ENCODE measurements at places on chromosomes 13 and 19. TPM values are rescaled to one million over a fixed set of nuclear protein-coding genes. Genes with fewer than 3 reads are reported as not detected.

GRCh38 chr19:36009220-36009619 is 607 bp upstream of the SYNE4 start:
- H3K36me3 ChIP-seq = no peaks in the 10 kb centered on the region
- no peaks in the 10 kb centered on the region for H3K4me1 ChIP-seq
- H3K4me3 ChIP-seq = peak overlapping the region; percentile 51
- DNase-seq = peak; percentile 72
- no peaks in the 10 kb centered on the region for H3K27me3 ChIP-seq

GRCh38 chr13:21133077-21133476 is 43.3 kb downstream of the SKA3 start:
- no peak overlapping the region for H3K4me3 ChIP-seq
- H3K36me3 ChIP-seq = no peaks in the 10 kb centered on the region
- H3K4me1 ChIP-seq = no peaks in the 10 kb centered on the region
- H3K27me3 ChIP-seq = no peaks in the 10 kb centered on the region

- H3K4me3 ChIP-seq = no peak overlapping the region
- H3K4me1 ChIP-seq = no peaks in the 10 kb centered on the region
- H3K27ac ChIP-seq = no peak overlapping the region
- peak; percentile 50 for DNase-seq
Measured at GRCh38 chr13:94674609-94675348, 37.6 kb downstream of the SOX21 start.

DNA sequence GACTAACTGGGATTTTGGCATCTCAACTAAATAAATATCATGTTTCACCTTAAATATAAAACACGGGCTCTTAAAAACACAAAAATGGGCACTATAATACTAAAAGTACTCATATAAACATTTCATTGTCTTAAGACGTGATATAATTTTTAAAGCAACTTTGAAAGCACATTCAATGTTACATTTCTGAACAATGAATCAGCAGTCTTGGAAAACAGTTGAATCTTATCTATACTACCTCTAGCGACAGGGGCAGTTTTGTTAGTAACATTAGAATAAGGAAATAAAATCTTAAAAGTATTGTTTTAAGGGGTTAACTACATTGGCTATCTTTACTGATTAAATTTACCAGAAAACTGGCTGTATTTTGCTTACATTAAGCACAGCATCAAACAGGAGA is 156.9 kb downstream of the UGGT2 start:
- H3K36me3 ChIP-seq = no peaks in the 10 kb centered on the region
- H3K4me1 ChIP-seq = no peaks in the 10 kb centered on the region
- H3K27me3 ChIP-seq = no peaks in the 10 kb centered on the region
- DNase-seq = no peak
- H3K27ac ChIP-seq = no peak overlapping the region

- H3K4me3 ChIP-seq = no peak overlapping the region
- no peak for DNase-seq
- H3K36me3 ChIP-seq = no peaks in the 10 kb centered on the region
- no peak overlapping the region for H3K27ac ChIP-seq
- H3K4me1 ChIP-seq = no peaks in the 10 kb centered on the region
Measured at GRCh38 chr13:25633093-25633492, 261.3 kb downstream of the ATP8A2 start.

DNA sequence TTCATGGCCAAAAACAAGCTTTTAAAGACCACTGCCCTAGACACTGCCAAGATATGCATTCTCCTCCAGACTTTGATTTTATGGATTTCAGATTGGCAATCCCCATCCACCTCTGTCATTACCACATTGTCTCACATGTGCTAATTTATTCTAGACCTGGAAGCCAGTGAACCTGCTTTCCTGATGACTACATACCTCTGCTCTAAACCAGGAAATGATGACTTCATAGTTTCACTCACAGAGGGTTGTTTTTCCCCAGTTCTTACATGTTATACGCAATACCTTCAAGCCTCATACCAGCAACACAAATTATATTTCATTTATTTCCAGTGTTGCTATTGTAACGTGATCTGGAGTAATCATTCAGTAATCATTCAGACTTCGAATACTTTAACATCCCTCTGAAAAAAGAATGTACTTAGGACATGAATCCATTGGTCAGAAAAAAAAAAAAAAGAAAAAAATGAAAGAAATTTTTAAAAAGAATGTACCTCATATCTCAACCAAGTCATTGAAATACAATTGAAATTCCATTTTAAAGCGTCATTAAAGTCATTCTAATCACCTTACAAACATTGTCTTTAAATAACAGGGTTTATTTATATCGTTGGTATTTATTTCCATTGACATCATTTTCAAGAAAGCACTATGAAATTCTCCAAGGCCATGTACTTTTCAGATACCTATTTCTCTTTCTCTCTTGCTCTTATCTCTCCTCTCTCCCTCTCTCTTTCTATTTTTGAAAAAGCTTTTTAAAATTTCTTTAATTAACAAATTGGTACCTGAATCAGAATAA is 33.4 kb upstream of the KLF5 start:
- no peaks in the 10 kb centered on the region for H3K27me3 ChIP-seq
- no peak for DNase-seq
- no peak overlapping the region for H3K27ac ChIP-seq
- no peaks in the 10 kb centered on the region for H3K4me1 ChIP-seq
- no peak overlapping the region for H3K4me3 ChIP-seq

Gene IL4I1
- 1.0 TPM for total RNA-seq

DNA sequence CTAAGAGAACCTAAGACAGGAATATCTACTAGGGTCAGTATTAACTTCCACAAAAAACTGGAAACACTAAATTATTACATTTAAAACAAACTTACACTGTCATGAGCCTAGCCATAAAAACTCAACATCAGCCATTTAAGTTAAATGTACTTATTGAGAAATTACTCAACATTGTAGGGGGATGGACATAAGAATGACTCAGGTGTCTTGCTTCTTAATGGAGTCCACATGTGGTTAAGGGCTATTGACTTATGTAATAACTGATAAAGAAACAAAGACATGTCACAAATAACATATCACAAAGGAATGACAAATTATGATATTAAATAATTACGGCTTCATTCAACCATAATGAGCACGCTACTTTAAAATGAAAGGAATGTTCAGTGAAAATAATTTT is 36.2 kb downstream of the CLDN10 start:
- H3K27ac ChIP-seq = no peak overlapping the region
- no peaks in the 10 kb centered on the region for H3K36me3 ChIP-seq
- H3K4me3 ChIP-seq = no peak overlapping the region
- no peaks in the 10 kb centered on the region for H3K27me3 ChIP-seq

DNA sequence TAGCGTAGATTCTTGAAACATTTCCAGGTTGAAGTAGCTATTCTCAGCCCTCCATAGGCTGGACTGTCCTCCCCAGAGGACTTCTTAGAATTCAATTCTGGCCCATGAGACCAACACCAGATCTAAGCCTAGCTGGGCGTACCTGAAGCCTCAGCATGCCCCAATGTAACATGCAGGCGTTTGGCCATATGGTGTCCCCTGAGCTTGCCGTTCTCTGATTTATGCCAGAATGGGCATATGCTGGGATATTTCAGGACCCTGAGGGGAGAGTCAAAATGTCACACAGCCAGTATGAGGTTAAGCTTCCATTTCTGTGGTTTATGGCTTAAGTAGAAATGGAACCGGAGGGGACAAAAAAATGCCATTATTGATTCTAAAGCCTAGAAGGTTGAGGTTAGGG is 317.7 kb upstream of the OBI1 start:
- H3K36me3 ChIP-seq = no peaks in the 10 kb centered on the region
- H3K27me3 ChIP-seq = no peaks in the 10 kb centered on the region
- H3K4me3 ChIP-seq = no peak overlapping the region
- DNase-seq = no peak
- no peak overlapping the region for H3K27ac ChIP-seq

GRCh38 chr19:12792051-12792852 is 966 bp downstream of the JUNB start:
- H3K4me1 ChIP-seq = peaks cover 20% of the 10 kb centered on the region
- peak overlapping the region; percentile 100 for H3K27ac ChIP-seq
- H3K36me3 ChIP-seq = no peaks in the 10 kb centered on the region
- peak; percentile 78 for DNase-seq
- H3K27me3 ChIP-seq = no peaks in the 10 kb centered on the region

DNA sequence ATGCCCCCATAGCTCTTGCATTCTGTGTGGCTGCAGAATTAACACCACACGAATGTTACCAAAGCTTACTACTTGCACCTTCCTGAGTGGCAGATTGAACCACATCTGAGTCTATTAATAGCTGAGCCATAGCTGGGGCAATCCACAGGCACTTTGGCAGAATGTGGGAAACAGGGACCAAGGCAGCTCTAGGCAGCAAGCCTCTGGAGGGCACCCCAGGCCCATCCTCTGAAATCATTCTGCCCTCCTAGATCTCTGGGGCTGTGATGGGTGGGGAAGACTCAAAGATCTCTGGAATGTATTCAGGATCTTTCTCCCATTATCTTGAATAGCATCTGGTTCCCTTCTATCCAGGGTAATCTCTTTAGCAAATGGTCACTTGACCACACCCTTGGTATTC is 139.3 kb downstream of the TNFRSF19 start:
- H3K27ac ChIP-seq = no peak overlapping the region
- no peaks in the 10 kb centered on the region for H3K36me3 ChIP-seq
- H3K27me3 ChIP-seq = no peaks in the 10 kb centered on the region

GRCh38 chr13:64767054-64767453 is 2463.1 kb downstream of the PCDH9 start:
- no peaks in the 10 kb centered on the region for H3K4me1 ChIP-seq
- no peaks in the 10 kb centered on the region for H3K36me3 ChIP-seq
- DNase-seq = no peak
- H3K27ac ChIP-seq = no peak overlapping the region

DNA sequence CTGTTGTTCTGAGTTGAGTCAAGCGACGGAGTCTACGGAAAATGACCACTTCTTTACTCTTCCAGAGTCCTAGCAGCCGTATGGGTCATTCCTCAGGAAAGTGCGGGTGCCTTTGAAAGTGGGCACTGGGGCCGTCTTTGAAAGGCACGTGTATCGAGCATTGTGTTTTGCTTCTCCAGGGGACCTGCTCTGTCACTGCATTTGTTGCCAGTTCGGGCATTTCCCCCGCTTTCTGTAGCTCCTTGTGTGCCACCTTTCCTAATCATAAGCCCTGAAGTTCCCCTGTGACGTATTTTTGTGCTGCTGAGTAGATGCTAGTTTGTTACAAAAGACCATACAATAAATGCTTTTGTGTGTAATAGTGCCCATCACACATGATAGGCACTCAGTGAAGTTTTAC is 24.4 kb downstream of the SPATA13 start:
- H3K27ac ChIP-seq = peak overlapping the region; percentile 86
- DNase-seq = no peak
- H3K4me3 ChIP-seq = peak overlapping the region; percentile 8
- no peaks in the 10 kb centered on the region for H3K4me1 ChIP-seq
- H3K27me3 ChIP-seq = no peaks in the 10 kb centered on the region

- DNase-seq = peak; percentile 79
- no peaks in the 10 kb centered on the region for H3K27me3 ChIP-seq
- H3K4me3 ChIP-seq = no peak overlapping the region
- no peaks in the 10 kb centered on the region for H3K36me3 ChIP-seq
Measured at GRCh38 chr19:43784981-43785808, 4.4 kb upstream of the KCNN4 start.

Gene FARP1
- 53.5 TPM for total RNA-seq

Gene ZNF490
- 6.2 TPM for total RNA-seq

DNA sequence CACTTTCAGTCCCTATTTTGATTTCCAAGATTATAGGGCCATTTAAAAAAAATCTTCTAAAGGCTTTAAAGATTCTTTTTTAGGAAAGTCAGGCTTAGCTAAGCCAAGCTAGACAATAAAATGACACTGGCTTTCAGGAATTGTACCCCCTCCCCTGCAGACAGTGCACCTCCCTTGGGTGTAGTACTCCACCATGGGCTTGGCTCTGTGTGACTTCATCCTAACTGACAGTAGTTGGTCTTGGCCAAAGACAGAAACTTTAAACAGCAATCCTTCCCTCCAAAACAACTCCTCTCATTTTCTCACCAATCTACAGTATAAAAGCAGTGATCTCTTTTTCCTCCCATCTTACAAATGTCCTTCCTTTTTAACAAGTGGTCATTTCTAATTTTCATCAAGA is 283.0 kb downstream of the DNAJC15 start:
- no peak overlapping the region for H3K27ac ChIP-seq
- H3K4me1 ChIP-seq = no peaks in the 10 kb centered on the region
- H3K36me3 ChIP-seq = no peaks in the 10 kb centered on the region
- DNase-seq = no peak
- H3K27me3 ChIP-seq = no peaks in the 10 kb centered on the region

GRCh38 chr13:98563071-98563470 is 13.8 kb downstream of the STK24 start:
- H3K27me3 ChIP-seq = no peaks in the 10 kb centered on the region
- H3K36me3 ChIP-seq = no peaks in the 10 kb centered on the region
- H3K4me3 ChIP-seq = no peak overlapping the region
- no peak for DNase-seq

- H3K4me3 ChIP-seq = no peak overlapping the region
- H3K27ac ChIP-seq = no peak overlapping the region
- H3K4me1 ChIP-seq = no peaks in the 10 kb centered on the region
- no peaks in the 10 kb centered on the region for H3K36me3 ChIP-seq
- no peaks in the 10 kb centered on the region for H3K27me3 ChIP-seq
Measured at GRCh38 chr13:114309086-114309485, 5.2 kb upstream of the CHAMP1 start.

GRCh38 chr19:21680671-21681070 is 86.7 kb downstream of the ZNF100 start:
- H3K36me3 ChIP-seq = no peaks in the 10 kb centered on the region
- H3K27me3 ChIP-seq = no peaks in the 10 kb centered on the region
- H3K4me3 ChIP-seq = no peak overlapping the region
- H3K27ac ChIP-seq = no peak overlapping the region
- H3K4me1 ChIP-seq = no peaks in the 10 kb centered on the region
- no peak for DNase-seq

Gene ZNF486
- 4.3 TPM for total RNA-seq

DNA sequence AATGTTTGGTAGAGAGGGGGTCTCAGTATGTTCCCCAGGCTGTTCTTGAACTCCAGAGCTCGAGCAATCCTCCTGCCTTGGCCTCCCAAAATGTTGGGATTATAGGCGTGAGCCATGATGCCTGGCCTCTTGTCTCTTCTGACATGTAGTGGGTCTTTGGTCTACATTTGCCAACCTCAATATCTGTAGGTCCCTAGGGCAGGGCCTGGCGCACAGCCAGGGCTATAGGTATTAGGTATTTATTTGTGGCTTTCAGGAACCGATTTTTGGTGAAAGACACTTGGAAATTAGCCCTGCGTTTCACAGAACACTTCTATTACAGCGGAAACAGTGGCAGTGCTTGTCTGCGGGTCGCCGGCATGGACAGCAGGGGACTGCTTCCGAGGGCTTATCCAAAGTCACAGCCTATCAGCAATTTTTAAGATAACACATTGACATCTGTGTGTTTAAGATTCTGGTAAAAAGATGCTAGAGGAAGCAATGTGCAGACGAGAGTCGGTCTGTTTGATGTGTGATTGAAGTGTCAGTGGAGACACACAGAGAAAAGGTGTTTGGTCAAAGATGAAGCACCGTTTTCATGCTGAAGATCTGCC is 14.5 kb downstream of the ZNF536 start:
- no peaks in the 10 kb centered on the region for H3K36me3 ChIP-seq
- H3K27me3 ChIP-seq = no peaks in the 10 kb centered on the region
- H3K4me1 ChIP-seq = no peaks in the 10 kb centered on the region
- DNase-seq = no peak
- no peak overlapping the region for H3K27ac ChIP-seq
- no peak overlapping the region for H3K4me3 ChIP-seq

- H3K27me3 ChIP-seq = no peaks in the 10 kb centered on the region
- H3K4me1 ChIP-seq = no peaks in the 10 kb centered on the region
- H3K4me3 ChIP-seq = no peak overlapping the region
- H3K27ac ChIP-seq = no peak overlapping the region
Measured at GRCh38 chr13:78712831-78713230, 53.9 kb upstream of the OBI1 start.

All from colonic mucosa (tissue), 4 donors.